ENCODE measurements at places on chromosomes 1 and 21. TPM values are rescaled to one million over a fixed set of nuclear protein-coding genes. Genes with fewer than 3 reads are reported as not detected.
A peak's percentile ranks its signal among the peaks of the same experiment; 100 is the strongest.

DNA sequence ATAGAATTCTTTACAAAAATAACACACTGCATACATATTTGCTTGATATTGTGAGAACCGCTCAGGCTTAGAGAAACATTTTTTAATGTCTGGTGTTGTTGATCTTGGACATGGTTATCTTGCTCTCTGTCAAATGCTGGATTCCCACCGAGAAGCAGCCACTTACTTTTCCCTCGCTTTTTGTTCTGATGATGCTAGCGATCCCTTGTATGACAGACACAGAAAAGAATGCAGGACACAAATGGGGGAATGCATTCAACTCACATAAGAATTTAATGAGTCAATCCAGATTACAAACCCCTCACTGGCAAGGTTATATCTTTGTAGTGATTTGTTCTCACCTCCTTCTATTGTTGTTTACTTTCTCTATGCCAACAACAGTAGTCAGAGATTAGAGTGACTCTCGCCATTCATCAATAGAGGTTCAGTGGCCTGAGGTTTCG, 76.8 kb upstream of the AKT3 start:
- peak; percentile 77 for DNase-seq

- DNase-seq, result no peak
Measured at GRCh38 chr1:197402189-197402588, 134.1 kb downstream of the CRB1 start.

- no peak for DNase-seq
Measured at GRCh38 chr1:181493166-181493565, 9.8 kb downstream of the CACNA1E start.

DNA sequence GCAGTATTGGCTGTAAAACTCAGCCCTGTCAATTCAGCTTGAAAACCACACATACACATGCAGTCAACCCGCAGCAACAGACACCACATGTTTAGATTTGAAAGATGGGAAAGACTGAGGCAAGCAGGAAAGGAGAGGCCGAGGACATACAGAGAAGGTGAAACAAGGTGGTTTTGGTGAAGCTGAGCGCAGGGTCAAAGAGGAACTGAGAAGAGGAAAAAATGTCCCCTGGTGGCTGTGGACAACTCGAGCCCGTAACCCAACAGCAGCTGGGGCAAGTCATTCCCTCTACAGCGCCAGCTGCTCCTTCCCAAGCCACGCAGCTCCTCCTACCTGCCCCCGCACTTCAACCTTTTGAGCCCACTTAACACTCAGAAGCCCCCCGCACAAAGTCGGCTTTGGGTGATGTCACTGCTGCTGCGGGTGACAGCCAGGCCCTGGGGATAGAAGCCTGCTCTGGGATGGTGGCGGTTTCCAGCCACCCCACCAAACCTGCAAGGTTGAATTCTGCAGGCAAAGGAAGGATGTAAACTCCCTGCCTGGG, 63.0 kb downstream of the KCNN3 start:
- no peak for DNase-seq

DNA sequence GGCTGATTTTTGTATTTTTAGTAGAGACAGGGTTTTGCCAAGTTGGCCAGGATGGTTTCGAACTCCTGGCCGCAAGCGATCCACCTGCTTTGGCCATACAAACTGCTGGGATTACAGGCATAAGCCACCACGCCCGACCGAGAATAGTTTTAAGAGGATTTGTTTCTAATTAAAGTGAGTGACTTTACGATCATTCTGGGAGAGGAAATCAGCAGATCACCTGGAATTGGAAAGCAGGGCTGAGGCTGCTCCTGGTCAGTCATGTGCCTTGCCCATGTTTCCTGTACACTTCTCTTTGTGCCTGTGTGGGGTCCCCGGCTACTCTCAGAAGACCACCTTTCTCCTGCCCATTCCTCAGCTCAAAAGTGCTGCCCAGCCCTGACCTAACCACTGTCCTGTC, 33.9 kb downstream of the ZBTB8B start:
- DNase-seq, result no peak

DNA sequence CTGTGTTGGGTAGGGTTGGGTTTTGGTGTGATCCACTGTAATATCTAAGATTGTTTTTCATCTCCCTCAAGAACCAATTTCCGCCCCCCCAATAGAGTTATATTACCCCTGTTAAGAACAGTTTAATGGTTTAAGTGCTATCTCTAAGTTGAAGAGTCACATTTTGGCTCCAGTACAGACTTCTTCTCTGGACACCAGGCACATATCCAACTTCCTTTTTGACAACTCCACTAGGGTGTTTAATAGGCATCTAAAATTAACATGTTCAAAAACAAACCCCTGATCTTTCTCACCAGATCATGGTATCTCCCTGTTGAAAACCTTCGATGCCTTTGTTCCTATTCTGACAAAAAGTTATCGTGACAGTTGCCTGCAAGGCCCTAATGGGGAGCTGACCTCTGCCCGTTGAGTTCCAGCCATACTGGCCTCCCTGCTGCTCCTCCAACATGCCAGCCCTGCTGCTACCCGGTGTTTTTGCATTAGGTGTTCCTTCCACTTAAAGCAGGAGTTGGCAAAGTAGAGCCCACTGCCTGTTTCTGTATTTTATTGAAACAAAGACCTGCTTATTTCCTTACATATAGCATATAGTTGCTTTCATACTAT, 18.6 kb downstream of the USP24 start:
- no peak for DNase-seq

The LYPD8 gene
- 0.12 TPM for polyA plus RNA-seq

The EDARADD gene
- polyA plus RNA-seq, result 2.1 TPM

- no peak for DNase-seq
Measured at GRCh38 chr1:30413111-30413440, 310.3 kb downstream of the MATN1 start.

DNA sequence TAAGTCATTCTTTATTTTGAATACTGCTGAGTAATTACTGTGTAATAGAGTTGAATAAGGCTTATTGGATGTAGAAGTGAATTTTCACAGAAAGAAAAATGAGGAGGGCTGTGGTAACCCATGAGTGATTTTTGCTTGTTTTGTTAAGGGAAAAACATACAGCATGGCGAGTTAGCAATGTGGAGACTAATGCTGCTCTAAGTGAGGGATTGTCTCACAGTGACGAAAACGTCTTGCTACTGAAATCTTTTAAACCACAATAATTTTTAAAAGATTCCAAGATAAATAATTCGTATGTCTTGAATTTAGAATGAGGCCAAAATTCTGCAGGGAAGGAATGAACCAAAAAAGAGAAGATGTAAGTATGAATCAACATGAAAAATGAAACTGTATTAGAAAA, 16.2 kb upstream of the PLA2G4A start:
- DNase-seq, result no peak

DNA sequence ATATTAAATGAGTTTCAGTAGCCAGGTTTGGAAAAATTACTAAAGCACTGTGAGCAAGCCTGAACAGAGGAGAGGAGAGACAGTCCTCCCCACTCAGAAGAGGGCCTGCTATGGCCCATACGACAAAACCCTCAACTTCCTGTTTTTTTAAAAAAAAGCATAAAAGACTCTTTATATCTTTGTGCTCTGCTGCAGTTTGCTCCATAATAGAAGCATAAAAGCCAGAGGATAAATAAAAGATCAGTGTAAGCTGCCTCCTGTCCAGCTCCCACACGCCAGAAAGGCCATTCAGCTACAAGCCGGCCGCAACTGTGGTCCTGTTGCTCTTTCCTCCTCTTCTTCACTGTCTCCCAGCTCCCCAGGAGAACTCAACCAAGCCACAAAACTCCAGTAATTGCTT, 37.8 kb downstream of the NID1 start:
- no peak for DNase-seq

- no peak for DNase-seq
Measured at GRCh38 chr1:27940870-27941560, 6.2 kb downstream of the SMPDL3B start.

- DNase-seq, result peak; percentile 59
Measured at GRCh38 chr1:221845650-221846371, 103.9 kb upstream of the DUSP10 start.

- no peak for DNase-seq
Measured at GRCh38 chr1:240776237-240776636, 164.3 kb upstream of the GREM2 start.

GRCh38 chr21:43820466-43820865, 31.1 kb downstream of the RRP1 start:
- DNase-seq, result no peak

DNA sequence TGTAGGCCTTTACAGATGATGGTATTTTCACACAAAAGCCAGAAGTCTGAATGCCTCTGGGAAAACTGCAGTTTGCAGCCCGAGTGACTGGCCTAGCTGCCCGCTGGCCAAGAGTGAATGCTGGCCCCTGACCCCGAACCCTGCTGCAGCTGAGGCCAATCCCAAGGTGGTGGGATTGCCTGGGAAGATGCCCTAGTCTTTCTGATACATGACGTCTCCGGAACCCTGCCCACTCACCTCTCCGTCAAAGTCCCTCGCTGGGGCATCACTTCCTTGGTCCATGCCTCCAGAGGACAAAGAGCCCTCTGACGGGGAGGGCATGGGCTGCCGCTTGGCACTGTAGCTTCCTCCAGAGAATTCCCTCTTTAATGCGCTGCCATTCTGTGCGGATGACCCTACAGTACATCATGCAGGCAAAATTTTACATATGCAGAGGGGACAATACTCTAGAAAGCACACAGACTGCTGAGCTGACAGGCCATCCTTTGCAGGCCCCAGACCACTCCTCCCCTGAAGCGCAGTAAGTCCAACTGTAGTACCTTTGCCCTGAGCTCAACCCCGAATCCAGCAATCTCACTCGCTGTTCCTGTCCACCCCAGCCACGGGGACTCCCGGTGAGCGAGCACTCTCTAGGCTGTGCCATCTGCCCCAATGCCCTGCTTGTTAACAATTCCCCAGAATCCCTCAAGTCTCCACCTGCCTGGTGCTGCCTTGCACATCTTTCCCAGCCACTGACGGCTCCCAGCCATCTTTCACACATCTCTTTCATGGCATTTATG, 54.7 kb downstream of the COQ8A start:
- DNase-seq, result no peak

DNA sequence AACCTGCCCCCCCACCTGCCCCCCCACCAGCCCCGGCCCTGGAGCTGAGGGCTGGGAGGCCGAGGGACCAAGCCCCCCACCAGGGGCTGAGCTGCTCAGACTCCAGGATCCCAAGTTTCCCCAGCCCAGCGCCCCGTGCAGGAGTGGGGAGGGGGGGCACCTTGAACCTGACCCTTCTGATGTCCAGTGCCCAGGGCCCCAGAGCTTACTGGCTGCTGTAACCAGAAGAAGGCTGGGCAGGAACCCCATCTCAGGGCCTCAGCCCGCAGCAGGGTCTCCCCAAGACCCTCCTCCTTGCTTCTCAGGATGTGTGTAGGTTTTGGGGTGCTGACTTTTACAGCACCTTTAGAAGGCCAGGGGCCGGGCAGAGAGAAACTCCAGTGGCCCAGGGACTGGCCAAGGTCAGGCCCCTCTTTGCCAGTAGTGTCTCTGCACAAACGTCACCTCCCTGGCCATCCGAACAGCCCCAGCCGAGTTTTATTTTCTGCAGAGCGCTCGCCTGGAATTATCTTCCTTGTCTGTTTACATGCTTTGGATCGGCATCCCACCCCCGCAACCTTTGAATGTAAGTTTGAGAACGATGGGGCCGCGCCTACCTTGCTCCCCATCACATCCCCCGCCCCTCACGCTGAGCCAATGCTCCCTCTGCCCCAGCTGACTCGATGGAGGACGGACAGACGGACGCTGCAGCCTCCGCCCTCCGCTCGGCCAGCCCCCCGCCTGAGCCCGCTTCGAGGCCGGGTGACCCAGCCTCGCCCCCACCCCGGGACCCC, 70.1 kb upstream of the CASZ1 start:
- DNase-seq, result peak; percentile 16

GRCh38 chr1:220137019-220137786, 43.3 kb downstream of the IARS2 start:
- DNase-seq, result no peak

The CYYR1 gene
- polyA plus RNA-seq, result not detected

The DDOST gene
- 158 TPM for polyA plus RNA-seq

The RAB3B gene
- polyA plus RNA-seq, result 10.9 TPM

GRCh38 chr1:24465099-24465498, 37.5 kb upstream of the RCAN3 start:
- DNase-seq, result no peak

DNA sequence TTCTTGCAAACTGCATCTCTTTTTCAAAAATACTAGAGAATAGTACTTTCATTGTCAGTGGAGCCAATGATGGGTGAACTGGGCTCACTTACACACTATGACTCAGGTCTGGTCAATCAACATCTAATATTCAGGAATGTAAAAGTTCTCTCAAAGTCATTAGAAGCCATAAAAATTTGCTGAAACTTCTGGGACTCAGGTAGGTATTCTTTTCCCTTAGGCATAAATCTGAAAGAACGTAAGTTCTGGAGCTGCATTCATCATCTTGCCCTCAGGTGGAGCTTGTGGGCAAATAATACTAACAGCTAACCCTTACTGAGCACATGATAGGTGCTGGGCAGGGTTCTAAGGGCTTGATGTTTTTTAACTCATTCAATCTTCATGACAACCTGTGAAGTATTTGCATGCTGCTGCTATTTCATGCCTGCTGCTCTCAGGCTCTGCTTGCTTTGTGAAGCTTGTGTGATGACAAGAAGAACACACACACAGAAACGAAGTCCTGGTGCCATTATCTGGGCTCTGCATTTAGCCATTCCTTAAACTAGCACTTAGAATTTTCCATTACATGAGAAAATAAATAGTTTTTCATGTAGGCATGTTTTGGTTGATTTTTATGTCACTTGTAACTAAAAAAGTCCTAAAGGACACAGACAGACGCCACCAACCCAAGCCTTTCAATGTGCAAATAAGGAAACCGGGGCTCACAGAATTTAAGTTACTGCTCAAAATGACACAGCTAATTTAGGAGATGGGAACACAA, 394.2 kb upstream of the LYPLAL1 start:
- DNase-seq, result no peak

DNA sequence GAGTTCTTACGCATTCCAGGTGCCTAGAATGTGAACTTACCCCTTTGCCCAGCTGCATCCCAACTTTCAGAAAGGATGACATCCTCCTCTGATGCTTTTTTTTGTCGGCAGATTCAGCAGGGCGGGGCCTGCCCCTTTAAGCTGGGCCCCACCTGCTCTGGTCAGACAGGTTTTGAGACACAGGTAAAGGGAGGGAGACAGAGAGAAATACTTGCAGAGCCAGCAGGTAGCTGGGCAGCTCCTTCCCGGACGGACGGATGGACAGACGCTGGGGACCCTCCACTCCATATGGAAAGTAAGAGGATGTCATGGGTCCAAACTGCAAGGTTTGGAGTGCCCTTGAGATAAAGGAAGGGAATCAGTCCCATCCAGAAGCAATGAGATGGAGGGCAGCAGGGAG, at the start of gene TMEM79:
TMEM79 (plus strand) TSS at position 214 of the 400 bp plus-strand sequence. CDS start 902 bp downstream, outside the sequence.
- no peak for DNase-seq

The SPATA1 gene
- polyA plus RNA-seq, result 0.49 TPM

GRCh38 chr21:43659136-43660000, at the start of the genes HSF2BP and RRP1B:
Gene HSF2BP, minus strand, starts transcription at chr21:43659488. Its CDS starts 1,392 bp downstream, at chr21:43658096.
Gene RRP1B, plus strand, starts transcription at chr21:43659560. Its CDS starts 105 bp downstream, at chr21:43659665.
- DNase-seq, result peak; percentile 82

GRCh38 chr1:67020304-67020703, 33.6 kb downstream of the SLC35D1 start:
- no peak for DNase-seq

DNA sequence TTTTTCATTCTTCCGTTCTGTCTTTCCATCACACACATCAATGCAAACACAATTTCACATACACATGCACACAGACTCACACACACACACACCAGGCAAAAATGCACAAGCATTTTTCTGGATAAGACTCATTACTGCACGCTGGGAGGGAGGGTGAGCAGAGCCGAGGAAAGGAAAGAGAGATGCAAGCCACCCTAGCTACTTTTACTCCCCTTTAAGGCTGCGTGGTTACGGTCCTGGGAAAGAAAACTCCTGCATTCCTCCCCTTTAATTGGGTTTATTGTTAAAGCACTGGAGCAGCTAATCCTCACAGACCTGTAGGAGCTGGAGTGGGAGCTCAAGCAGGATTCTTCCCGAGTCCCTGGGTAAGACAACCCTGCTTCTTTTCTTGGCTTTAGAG, at the start of gene CAMK1G:
CAMK1G (plus strand) TSS at position 307 of the 400 bp plus-strand sequence. CDS start 11,270 bp downstream, outside the sequence.
- no peak for DNase-seq

The TRIM67 gene
- 0.26 TPM for polyA plus RNA-seq
